ENCODE measurements at places on chromosomes 5 and 9.

GRCh38 chr9:121945849-121946248 is 147.3 kb downstream of the TTLL11 start:
- DNase-seq: peak; percentile 18

GRCh38 chr5:20559845-20560244 is 571.8 kb upstream of the CDH18 start:
- DNase-seq: no peak

DNA sequence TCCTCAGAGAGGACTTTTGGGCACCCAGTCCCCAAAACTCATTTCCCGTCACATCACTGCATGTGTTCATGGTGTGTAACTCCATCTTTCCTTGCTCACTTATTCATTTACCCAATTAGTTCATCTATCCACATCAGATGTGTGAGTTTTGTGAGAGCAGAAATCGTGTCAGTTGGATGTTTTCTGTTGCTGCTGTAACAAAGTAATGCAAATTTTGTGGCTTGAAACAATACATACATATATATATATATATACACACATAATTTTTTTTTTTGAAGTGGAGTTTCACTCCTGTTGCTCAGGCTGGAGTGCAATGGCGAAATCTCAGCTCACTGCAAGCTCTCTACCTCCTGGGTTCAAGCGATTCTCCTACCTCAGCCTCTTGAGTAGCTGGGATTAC is 70.5 kb upstream of the BOD1 start:
- DNase-seq: no peak

DNA sequence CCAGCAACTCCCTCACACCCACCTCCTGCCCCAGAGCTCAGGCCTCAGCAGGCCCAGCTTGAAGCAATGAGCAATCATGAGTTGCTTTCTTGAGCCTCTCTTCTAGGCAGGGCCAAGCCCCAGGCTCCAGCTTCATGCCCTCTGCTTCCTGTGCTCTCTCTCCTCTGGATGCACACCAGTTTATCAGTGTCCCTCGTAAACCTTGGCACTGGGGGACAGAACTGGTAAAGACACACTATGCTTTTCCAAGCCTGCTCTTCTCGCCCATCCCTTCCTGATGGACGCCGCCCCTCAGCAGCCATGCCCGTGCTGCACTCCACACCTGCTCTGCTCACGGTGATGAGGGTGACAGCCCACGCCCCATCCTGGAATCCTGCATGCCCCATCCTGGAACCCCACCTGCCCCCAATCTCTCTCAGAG is 49.4 kb upstream of the ORM1 start:
- no peak for DNase-seq

GRCh38 chr5:109916481-109917153 is 226.9 kb downstream of the MAN2A1 start:
- DNase-seq: no peak

DNA sequence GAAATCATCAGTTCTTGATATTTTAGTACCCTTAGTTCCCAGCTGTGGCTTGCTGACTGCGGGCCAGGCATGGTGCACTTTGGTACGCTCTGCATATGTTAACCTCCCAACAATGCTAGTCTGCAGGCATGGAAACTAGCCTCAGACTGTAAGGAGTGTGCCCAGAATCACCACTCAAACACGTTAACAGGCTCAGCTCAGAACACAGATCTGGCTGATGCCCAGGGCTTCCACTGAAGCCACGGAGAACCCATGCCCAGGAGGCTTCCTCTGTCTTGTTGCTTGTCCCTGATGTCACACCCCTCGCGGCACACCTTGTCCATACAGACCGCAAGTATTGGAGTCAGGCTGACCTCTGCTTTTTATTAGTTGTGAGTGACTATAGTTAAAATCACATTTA is 187.2 kb upstream of the OTULINL start:
- DNase-seq: no peak

DNA sequence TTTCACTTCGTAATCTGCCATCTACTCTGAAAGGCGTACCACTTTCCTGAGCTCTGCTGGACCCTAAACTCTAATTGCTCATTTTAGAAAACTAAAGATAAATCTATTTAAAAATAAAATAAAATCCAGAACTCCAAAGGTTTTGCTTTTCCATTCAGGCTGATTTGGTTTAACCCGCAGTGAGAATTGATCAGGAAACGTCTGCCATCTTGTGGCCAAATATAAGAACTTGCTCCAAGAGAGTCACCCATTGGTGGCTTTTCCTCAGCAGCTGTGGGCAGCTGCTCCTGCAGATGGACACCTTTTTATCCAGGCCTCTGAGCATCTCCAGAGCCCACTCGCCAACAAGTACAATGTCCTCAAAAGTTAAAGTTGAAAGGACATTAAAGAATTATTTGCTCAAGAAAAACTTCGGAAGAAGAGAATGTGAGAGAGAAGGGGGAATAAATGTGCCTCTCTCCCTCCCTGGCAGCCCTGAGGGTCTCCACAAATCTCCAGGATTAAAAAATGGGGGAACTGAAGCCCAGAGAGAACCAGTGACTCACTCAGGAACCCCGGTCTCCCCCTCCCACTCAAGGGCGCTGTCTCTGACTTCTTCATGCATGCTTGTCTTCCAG is 4.1 kb downstream of the SAXO1 start:
- DNase-seq: peak; percentile 73

DNA sequence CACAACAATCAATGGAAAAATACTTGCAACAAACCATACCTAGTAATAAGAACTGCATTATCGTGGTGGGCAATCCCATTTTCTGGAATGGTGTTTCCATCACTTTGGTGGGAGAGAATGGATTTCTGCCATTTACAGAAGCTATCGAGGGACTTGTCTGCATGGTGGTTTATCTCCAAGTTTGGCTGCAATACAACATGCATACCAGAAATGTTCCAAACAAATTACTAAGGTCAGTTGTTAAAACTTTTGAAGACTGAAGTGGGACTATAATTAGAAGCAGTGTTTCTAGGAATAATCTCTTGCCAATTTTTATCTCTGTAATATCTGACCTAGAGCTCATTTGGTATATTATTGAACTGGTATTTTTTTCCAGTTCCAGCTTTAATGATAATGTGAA is 30.3 kb downstream of the ADAMTS6 start:
- peak; percentile 33 for DNase-seq

GRCh38 chr9:91315191-91315590 is 46.5 kb downstream of the AUH start:
- no peak for DNase-seq

DNA sequence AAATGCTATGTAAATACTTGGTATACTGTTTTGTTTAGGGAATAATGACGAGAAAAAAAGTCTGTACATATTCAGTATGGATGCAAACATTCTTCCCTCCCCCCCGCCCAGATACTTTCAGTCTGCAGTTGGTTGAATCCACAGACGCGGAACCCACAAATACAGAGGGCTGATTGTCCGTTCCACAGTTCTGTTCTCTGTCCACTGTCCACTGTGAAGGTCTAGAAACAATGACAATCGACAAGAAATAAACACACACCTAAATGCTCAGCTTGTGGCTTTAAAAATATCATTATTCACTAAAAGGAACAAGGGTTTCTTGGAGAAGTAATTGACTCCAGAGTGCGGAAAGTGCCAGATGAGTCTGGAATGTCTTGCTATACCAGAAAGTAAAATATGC is 109.1 kb downstream of the TMEM161B start:
- DNase-seq: no peak

DNA sequence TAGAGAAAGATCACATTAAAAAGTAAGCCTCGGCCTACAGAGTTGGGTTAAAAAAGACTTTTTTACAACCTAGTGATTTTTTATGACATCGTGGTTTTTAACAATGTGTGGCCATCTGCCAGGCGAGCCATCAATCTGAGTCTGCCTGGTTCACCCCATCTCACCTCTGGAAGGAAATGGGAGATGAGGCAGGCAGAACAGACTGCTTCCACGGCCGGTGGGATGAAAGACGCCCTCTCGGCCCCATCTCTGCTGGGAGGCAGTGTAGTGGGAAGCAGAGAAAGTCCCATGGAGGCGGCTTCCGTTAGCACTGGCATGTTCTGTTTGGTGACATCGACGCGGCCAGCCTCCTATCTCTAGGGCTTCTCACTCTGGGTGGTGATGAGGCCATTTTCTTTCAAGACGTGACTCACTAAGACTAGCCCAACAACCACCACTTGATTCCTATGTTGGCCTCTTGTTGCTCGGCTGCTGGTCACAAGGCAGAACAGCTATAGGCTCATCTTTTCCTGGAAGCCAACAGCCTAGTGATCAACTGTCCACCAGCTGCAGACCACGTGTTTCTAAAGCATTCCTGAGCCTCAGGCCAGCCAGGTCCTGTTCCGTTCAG is 132.4 kb upstream of the OTULINL start:
- peak; percentile 97 for DNase-seq

GRCh38 chr9:93533863-93534262 is 42.5 kb upstream of the PHF2 start:
- DNase-seq: no peak

DNA sequence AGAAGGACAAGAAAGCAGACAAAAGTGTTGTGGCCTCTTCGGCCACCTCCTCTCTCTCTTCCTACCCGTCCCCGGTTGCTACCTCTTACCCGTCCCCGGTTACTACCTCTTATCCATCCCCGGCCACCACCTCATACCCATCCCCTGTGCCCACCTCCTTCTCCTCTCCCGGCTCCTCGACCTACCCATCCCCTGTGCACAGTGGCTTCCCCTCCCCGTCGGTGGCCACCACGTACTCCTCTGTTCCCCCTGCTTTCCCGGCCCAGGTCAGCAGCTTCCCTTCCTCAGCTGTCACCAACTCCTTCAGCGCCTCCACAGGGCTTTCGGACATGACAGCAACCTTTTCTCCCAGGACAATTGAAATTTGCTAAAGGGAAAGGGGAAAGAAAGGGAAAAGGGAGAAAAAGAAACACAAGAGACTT is 2.4 kb downstream of the EGR1 start:
- DNase-seq: peak; percentile 10

- no peak for DNase-seq
Measured at GRCh38 chr9:129383019-129383560, 205.0 kb upstream of the IER5L start.

- peak; percentile 50 for DNase-seq
Measured at GRCh38 chr5:157528036-157528632, 47.4 kb downstream of the ADAM19 start.

DNA sequence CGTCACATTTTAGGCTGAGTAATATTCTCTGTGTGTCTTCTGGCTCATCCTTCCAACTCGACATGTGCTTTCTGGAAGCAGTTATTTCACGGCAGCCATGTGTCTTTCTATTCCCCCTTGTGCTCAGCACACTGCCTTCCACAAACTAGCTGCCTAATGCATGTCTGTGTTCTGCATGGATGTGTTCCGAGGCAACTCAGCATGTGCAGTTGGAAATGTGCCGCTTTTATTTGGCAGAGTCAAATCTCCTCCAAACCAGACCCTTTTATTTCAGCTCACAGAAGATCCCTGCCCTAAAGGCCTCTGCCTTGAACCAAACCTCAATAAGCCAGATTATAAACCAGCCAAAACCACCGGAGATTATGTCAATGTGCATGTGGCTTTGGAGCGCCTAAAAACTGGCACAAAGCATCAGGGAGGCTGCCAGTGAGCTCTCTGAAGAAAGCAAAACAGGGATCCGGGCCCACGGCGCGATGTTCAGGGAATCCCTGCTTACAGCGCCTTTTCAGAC is 360.2 kb downstream of the DEPDC1B start:
- peak; percentile 63 for DNase-seq

DNA sequence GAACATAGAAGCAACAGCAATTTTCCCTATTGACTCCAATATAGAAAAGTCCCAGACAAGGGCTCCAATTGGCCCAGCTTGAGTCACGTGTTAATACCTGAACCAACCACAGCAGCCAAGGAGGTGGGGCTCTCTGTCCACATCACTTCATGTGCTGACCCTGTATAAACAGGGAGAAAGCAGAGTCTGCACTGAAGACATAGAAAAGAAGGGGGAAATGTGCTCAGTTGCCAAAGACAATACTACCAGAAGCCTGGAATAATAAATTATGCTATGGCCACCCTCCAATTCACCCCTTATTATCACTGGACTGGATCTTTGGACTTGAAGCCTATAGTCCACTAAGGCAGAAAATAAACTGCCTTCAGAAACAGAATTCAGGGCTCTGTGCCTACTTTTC is 275.4 kb downstream of the EPB41L4A start:
- DNase-seq: peak; percentile 46

DNA sequence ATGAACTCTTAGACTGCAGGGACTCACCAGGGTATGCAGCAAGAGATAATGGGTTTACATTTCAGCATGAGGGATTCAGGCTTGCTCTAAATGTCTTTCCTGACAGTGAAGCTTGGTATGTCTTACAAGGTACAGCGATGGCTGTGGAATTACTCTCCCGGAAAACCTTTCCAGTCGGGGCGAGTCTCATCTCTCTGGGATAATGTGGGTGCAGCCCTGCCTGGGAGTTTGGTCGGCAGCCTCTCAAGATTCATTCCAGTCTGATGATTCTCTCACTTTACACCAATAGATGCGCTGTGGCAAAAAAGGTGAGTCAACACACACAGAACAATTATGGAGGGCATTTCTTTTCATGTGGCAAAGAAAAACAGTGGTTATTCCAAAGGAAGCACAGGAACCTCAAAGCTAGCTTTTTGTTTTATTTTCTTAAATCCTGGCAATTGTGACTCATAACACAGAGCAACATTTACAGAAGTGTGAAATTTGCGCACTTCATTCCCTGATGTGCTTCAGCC is 190.3 kb downstream of the DCP2 start:
- DNase-seq: peak; percentile 92

GRCh38 chr5:9895302-9895645 is 265.1 kb upstream of the TAS2R1 start:
- DNase-seq: peak; percentile 12

GRCh38 chr9:73200694-73201452 is 49.2 kb downstream of the ANXA1 start:
- DNase-seq: peak; percentile 24

DNA sequence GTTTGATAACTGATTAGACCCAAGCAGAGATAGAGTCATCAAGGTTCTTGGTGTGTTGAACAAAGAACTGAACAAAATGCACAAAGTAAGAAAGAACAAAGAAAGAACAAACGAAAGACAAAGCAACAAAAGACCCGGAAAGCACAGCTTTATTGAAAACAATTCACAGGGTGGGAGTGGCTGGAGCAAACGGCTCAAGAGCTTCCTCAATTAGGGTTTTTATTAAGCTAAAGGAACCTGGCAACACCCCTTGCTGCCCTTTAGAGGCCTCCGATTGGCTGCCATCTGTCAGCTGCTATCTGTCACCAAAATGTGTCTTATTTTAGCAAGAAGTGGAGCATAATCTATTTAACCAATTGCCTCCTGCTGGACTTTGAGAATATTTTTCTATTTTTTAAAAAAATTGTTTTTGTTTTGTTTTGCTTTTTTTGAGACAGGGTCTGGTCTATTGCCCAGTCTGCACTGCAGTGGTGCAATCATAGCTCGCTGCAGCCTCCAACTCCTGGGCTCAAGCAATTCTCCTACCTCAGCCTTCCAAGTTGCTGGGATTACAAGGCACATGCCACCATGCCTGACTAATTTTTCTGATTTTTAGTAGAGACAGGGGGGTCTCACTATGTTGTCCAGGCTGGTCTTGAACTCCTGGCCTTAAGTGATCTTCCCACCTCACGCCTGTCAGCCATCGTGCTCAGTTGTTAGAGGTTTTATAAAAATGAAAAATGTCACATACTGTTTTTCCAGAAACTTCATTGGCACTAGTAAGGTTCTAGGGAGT is 7.7 kb upstream of the ABO start:
- DNase-seq: no peak

Measured in fibroblast of upper back skin (primary cell).